Naive thymus-derived CD8-positive, alpha-beta T cell (primary cell): ENCODE measurements at places on chromosomes 2 and 18. TPM values are rescaled to one million over a fixed set of nuclear protein-coding genes. Genes with fewer than 3 reads are reported as not detected.

- DNase-seq: no peak
Observed at GRCh38 chr2:112199188-112199587, 55.7 kb downstream of the ZC3H8 start.

GRCh38 chr18:76264198-76264875 lies 230.7 kb downstream of the ZNF516 start:
- DNase-seq: no peak

ATP6V1C2 gene
- not detected for total RNA-seq

GRCh38 chr2:241615041-241615440 lies 21.9 kb downstream of the THAP4 start:
- no peak for DNase-seq

DNA sequence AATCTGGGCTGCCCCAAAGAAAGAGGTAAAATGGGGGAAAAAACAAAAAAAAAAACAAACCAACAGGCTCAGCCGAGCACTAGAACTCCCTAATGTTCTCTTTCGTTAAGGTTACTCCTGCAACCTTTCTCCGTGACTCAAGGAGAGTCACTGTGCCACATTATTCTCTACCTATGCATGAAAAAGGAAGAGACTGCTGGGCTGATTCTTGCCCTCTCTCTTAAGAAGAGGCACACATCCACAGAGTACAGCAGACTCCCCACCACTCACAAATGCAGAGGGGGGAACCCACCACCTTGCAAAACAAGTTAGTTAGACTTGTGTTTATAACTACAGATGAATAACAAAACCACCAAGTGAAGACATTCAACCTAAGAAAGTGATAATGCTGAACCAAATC lies 201.5 kb downstream of the DYM start:
- DNase-seq: no peak

GRCh38 chr2:144890828-144891227 lies 370.9 kb upstream of the ZEB2 start:
- no peak for DNase-seq
